ENCODE measurements at places on chromosomes 16 and 17.
A peak's percentile ranks its signal among the peaks of the same experiment; 100 is the strongest.

GRCh38 chr16:72271699-72272240, 99.8 kb upstream of the PMFBP1 start:
- DNase-seq, result no peak

DNA sequence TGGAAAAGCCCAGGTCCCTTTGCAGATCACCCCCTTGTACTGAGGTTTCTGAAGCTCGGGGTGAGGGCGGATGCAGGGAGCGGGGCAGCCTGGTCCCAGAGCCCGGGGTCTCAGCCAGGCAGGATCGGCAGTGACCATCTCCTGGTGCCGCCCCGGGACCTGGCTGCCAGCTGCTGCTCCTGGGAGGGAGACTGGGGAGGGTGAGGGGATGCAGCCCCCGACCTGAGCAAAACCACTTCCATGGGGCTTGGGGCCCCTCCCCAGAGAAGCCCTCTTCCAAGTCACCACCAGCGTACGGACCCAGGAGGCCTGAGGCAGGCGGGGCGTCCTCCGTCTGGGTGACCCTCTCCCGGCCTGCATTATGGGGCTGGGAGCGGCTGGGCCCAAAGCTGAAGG, 14.8 kb downstream of the CD7 start:
- no peak for DNase-seq

- no peak for DNase-seq
Measured at GRCh38 chr16:86635176-86635876, 57.0 kb downstream of the FOXL1 start.

GRCh38 chr17:73271072-73271471, 9.4 kb upstream of the CPSF4L start:
- no peak for DNase-seq

DNA sequence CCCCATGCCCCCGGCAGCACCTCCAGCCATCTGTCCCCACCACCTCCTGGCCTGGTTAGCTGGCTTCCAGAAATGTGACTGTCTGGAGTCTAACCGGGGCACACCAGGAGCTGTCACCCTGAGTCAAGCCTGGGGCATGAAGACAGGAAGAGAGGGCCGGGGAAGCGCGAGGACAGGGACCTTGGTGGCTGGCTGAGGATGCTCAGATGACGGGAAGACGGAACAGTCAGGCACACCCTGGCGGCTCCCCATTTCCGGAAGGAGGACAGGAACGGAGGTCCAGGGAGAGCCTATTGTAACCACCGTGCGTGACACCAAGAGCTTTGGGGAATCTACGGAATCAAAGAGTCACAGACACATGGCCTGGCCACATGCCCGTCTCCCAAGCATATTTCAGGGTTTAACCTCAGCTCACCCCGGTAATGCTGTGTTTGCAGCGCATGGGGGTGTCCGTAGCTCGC, 51.7 kb downstream of the SDK2 start:
- peak; percentile 40 for DNase-seq

- peak; percentile 39 for DNase-seq
Measured at GRCh38 chr17:33725675-33726271, 432.7 kb upstream of the ASIC2 start.

GRCh38 chr17:7551396-7551795, 2.5 kb downstream of the TNFSF12 start:
- no peak for DNase-seq

GRCh38 chr17:45763182-45763581, 20.9 kb upstream of the CRHR1 start:
- DNase-seq, result no peak

DNA sequence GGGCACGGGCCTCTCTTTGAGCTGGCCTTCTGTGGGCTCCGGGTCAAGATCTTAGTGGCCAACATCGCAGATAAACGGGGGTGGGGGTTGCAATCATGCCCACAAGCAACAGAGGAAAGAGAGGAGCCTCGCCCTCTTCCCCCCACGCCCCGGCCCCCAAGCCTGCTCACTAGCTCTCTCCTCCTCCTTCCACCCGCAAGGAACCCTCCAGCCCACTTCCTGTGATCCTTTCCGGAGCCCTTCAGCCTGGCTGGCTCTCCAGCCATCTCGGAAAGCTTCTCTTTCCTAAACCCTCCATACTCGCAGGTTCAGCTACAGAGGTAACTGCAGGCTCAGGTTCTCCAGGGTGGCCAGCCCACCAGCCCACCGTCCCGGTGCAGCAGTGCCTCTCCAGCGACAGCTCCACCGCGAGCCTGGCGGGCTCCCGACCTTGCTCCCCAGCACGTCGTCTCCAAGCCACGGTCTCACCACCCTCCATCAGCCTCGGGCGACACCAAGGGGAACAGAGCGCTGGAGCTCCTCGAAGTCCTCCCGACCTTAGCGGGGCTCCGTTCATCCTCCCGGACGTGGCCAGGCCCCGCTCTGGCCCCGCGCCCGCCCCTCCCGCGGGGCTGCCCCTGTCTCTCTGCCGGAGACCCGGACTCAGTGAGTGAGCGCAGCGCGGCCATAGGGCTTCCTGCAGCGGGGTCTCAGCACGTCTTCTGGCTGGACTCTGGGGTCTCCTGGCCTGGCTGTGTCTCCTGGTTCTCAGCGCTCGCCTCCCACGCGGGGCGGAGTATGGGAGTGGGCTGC, 12.9 kb upstream of the ODF4 start:
- DNase-seq, result peak; percentile 71

DNA sequence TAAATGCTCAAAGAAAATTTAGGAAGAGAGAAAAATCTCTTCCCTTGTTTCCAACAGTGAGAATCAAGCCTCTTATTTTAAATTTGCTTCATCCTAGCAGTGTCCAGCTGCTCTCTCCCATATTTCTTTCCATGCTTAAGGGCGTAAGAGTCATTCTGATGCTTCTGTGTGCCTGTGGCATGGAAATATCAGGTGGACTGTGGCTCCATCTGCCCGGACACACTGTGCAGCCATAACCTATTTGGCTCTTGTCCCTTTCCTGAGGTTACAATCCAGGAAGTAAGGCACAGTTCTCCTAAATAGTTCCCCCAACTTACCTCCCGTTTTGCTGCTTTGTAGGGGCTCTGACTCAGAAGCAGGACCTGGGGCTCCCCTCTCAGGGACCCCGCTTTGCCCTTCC, 6.3 kb upstream of the KRT222 start:
- no peak for DNase-seq

- no peak for DNase-seq
Measured at GRCh38 chr17:45355087-45355486, 38.3 kb upstream of the MAP3K14 start.

DNA sequence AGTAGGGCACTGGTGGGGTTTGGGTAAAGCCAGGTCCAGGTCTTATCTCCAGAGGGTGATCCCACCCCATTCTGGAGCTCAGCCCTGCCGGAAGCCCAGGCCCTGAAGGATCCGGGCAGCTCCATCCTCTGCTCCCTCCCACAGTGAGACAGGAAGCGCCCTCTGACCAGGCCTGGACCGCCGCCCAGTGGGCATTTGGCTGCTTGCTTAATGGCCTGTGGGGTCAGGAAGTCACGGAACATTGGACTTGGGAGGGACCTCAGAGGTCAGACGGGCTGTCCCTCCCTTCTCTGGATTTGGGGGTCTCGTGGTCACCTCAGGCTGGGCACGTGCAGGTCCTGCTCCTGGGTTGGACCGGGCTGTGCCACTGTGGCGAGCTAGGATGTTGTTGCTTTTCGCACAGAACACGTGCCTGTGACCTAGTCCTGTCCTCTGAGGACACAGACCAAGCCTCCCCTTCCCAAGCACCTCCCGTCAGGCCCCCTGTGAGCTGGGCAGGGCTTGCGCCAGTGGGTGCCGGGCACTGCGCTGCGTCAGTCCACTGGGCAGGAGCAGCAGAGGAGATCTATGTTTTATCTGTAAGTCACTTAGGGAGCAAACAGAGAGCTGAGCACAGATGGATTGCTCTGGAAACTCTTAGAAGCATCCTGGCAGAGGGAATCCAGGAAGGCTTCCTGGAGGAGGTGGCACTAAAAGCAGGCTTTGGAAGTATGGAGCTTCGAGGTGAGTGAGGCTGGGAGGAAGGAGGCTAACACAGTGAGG, 49.4 kb upstream of the GSE1 start:
- DNase-seq, result no peak

GRCh38 chr16:29678691-29679267, at the start of gene QPRT:
QPRT (plus strand) TSS chr16:29679180; CDS start chr16:29679198, 18 bp downstream.
- DNase-seq, result peak; percentile 43

DNA sequence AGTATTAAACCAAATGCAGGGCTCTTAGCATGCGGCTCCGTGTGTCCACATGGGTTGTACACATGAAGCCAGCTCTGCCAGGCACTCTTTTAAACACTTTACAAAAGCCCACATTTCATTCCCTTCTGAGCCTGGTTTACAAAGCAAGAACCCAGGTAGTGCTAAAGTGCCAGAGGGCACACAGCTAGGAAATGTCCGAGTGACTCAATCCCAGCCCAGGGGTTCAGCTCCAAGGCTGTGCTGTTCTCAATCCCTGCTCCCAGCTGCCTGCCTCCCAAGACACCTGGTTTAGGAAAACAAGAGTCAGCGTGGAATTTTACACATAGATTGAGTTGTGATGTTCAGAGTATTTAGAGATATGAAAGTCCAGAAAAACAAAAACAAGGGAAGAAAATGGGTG, 13.3 kb upstream of the DCAF7 start:
- no peak for DNase-seq

GRCh38 chr16:54194334-54194743, 92.2 kb downstream of the IRX3 start:
- no peak for DNase-seq

- no peak for DNase-seq
Measured at GRCh38 chr16:47096297-47096696, 47.4 kb downstream of the NETO2 start.

- DNase-seq, result no peak
Measured at GRCh38 chr17:64783031-64783461, 120.9 kb upstream of the SMURF2 start.

- no peak for DNase-seq
Measured at GRCh38 chr17:41901646-41902045, 17.1 kb downstream of the ACLY start.

GRCh38 chr17:80032614-80033171, 3.0 kb downstream of the TBC1D16 start:
- no peak for DNase-seq

DNA sequence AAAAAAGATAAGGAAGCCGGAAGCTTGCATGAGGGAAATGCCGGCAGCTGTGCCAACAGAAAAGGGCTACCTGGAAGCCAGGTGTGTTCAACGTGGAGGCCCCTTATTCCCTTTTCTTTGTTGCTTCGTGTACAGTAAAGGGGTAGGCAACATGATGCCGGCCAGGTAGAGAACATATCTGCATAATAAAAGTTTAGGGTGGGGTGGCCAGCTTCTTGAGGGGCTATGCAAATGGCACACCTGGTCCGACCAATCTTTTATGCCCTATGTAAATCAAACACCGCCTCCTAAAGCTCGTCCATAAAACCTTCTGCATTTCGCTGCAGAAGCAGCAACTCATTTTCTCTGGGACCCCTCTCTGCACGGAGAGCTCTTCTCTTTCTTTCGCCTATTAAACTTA, 911.6 kb downstream of the KCNJ2 start:
- no peak for DNase-seq

DNA sequence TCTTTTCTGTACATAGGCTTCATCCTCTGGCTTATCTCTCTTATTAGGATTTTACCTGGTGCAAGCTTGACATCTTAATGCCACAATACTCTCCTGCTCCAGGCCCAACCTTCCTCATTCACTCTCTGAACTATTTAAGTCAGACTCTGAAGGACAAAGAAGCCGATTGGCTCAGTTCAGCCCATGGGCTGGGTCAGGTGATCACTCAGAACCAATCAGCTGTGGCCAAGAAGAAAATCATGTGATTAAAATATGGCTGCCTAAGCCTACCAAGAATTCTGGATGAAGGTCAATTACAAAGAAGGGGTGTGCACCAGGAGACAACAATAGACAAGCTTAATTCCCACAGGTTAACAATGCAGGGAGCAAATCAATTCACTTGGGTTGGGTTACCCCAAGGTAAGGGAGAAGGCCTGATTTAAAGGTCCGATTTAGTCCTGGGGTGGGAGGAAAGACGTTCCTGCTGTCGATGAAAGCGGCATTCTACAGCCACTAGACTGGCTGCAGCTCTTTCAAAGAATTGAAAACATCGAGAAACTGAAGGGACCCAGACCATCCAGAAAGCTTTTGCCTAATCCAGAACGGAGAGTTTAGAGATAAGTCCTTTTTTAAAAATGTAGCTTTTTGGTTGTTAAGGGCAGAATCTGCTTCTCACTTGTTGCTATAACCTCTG, 42.9 kb upstream of the NFAT5 start:
- DNase-seq, result peak; percentile 18

Data from common myeloid progenitor, CD34-positive (primary cell).